Cerebellar nuclear complex (tissue), 1 donor: ENCODE measurements at places on chromosomes 13 and 19.

GRCh38 chr13:26619358-26619757 is 61.9 kb downstream of the WASF3 start:
- DNase-seq, result no peak

DNA sequence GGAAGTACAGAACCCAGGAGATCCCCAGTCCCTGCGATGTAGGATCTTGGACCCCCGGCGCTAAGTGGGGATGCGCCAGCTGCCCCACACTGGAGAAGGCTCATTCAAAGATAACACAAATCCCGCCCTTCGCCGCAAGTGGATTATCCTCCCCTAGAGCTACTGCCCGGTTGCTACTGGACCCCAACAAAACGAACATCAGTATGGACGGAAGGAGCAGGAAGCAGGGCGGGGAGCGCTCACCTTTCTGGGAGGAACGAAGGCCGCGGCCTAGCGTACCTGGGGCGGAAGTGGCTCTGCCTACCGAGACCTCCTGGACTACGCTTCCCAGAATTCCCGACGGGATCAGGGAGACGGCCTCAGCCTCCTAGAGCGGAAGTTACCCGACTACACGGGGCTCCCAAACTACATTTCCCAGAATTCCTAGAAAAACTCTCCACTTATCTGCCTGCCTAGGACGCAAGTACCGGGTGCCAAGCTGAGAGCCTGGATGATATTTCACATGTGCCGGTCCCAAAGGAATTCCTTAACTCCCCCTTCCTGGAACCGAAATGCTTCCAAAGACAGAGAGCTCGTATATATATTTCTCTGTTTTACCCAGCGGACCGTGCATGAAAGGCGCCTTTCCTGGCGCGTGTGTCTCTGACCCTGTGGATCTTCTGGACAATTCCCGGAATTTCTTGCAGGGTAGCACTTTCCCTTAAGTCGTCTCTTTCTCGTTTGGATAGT is at the start of gene ZNF112:
TSS of gene ZNF112 (minus strand) at position 298 of the 729 bp plus-strand sequence. CDS start 16,141 bp downstream, outside the sequence.
- DNase-seq, result peak; percentile 94

DNA sequence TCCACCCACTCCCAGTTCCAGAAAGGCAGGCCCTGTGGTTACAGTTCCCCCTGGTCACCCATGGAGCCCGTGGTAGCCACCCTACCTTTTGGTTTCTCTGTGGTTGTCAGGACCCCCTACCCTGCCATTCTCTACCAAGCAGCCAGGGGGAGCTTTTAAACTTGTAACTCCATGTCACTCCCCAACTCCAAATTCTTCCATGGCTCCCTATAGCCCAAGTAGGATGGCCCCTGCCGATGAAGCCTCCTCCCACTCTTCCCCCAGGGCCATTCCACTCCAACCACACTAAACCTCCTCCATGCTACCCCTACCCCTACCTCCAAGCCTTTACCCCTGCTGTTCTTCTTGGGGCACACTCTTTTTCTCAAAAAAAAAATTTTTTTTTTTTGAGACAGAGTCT is 2.2 kb downstream of the S1PR2 start:
- no peak for DNase-seq

DNA sequence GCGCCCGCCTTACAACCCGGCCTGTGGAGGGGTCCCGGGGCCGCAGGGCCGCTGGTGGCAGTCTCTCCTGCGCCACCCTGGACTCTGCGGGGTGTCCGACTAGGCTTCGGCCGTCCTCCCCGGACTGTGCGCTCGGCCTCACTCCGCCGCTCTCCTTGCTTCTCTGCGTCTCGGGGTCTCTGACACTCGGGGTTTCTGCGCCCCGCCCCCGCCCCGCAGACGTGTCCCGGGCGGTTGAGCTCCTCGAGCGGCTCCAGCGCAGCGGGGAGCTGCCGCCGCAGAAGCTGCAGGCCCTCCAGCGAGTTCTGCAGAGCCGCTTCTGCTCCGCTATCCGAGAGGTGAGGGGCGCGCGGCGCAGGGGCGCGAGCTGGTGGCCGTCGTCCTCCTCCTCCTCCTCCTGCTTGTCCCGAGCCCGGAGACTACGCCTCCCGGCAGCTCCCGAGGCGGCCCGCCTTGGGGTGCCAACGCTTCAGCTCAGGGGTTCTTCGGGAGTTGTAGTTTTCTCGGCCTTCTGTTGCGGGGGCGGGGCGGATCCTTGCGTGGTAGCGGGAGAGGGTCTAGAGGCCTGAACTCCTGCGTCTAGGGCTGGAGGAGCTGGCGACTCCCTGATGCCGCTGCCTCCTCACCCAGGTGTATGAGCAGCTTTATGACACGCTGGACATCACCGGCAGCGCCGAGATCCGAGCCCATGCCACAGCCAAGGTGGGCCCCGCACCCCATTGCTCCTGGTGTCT is 627 bp downstream of the LIN7B start:
- DNase-seq, result peak; percentile 70

GRCh38 chr13:110008816-110009215 is 222.4 kb upstream of the IRS2 start:
- DNase-seq, result no peak

DNA sequence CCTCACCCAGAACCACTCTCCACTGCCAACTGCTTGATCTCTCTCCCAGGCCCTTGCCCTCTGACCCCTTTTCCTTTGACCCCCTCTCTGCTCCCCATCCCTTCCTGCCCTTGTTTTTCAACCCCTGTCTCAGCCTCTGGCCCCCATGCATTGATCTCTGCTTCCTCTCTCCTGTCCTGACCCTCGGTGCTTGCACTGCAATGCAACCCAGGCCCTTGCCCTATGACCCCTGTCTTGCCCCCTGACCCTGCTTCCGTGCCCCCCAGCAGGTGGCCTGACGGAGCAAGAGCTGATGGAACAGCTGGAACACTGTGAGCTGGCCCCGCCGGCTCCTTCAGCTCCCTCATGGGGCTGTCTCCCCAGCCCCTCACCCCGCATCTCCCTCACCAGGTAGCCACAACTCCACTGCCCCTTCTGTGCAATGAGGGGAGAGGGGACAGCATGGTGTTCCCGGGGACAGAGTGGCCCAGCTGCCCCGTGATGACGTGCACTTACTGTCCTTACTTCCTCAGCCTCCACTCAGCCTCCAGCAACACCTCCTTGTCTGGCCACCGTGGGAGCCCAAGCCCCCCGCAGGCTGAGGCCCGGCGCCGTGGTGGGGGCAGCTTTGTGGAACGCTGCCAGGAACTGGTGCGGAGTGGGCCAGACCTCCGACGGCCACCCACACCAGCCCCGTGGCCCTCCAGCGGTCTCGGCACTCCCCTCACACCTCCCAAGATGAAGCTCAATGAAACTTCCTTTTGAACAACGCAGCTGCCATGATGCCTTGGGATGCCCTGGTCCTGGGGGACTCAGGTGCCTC is 10.5 kb upstream of the LTBP4 start:
- no peak for DNase-seq
